Spinal cord (tissue), 10 donors: ENCODE measurements at places on chromosomes 3 and 15.

GRCh38 chr3:194993896-194994295, 277.1 kb downstream of the XXYLT1 start:
- no peak for DNase-seq

DNA sequence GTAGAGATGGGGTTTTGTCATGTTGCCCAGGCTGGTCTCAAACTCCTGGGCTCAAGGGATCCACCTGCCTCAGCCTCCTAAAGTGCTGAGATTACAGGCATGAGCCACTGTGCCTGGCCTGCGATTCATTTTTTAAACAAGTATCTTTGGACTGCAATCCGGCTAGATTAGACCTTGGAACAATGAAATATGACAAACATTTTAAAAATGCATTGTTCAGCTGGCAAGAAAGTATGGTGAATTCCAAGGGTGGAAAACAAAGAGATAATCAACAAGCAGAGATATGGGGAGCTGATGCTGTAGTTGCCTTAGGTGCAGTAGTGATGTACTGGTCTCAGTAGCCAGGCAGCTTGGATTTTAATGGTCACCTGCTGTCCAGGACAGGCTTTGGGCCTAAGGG, 95.8 kb upstream of the GOLGA8J start:
- no peak for DNase-seq

- DNase-seq = no peak
Measured at GRCh38 chr3:45212095-45212468, 14.0 kb downstream of the TMEM158 start.

DNA sequence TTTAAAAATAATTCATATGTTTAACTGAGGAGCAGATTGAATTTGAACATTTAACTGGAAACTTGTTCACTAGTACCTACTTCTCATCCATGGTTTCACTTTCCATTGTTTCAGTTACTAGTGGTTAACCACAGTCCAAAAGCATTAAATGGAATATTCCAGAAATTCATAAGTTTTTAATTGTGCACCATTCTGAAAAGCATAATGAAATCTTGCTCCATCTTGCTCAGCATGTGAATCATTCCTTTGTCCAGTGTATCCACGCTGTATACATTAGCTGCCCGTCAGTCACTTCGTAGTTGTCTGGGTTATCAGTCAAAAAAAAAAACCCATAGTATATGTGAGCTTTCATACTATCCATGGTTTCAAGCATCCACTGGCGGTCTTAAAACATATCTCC, 217.6 kb downstream of the TPRG1 start:
- DNase-seq = no peak

GRCh38 chr3:128942161-128942952, 51.5 kb downstream of the CFAP92 start:
- no peak for DNase-seq

DNA sequence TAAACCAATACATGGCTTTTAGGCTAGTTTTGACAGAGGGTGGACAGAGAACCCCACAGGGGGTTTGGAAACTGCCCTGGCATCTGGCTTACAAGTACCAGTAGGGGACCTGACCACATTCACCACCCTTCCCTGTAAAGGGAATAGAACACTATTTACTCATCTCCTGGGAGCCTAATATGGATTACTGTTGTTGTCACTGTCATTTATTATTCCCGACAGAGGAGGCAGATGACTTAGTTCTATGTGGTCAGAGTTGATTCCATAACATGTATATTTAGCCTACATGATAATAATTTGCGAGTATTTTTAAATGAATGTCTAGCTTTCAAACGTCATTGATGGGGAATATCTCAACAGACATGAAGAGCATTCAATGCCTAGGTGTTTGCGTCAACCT, 15.9 kb downstream of the ZBTB38 start:
- no peak for DNase-seq

GRCh38 chr3:195921334-195921791, 13.0 kb upstream of the TNK2 start:
- DNase-seq = no peak

- no peak for DNase-seq
Measured at GRCh38 chr3:79414806-79415205, 353.0 kb downstream of the ROBO1 start.

- DNase-seq = no peak
Measured at GRCh38 chr3:159813822-159814531, 174.7 kb upstream of the IL12A start.
